ENCODE measurements at places on chromosomes 7 and 10. TPM values are rescaled to one million over a fixed set of nuclear protein-coding genes. Genes with fewer than 3 reads are reported as not detected.

The TUBB8 gene
- total RNA-seq = not detected

The CALD1 gene
- 22.1 TPM for total RNA-seq

The TMEM26 gene
- not detected for total RNA-seq

The MINPP1 gene
- total RNA-seq = 13.6 TPM

The PLAU gene
- total RNA-seq = 1,570 TPM

DNA sequence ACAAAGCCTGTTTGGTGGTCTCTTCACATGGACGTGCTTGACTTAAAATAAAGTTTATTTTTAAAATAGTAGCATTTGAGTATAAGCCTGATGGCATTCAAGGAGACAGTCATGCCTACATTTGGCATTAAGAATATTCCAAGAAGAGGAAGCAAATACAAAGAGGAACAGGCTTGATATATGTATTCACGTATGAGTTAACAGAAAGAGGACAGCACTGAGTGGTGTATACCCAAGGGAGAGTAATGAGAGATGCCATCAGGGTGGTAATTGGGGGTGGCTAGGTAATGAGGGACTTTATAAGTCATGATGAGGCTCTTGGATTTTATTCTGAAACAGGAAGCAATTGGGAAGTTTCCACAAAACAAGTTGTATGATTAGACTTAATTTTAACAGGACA is 363.3 kb downstream of the SEMA3D start:
- no peaks in the 10 kb centered on the region for H3K4me1 ChIP-seq
- no peaks in the 10 kb centered on the region for H3K27me3 ChIP-seq
- H3K36me3 ChIP-seq = no peaks in the 10 kb centered on the region
- H3K4me3 ChIP-seq = no peak overlapping the region
- no peak for DNase-seq
- no peak overlapping the region for H3K27ac ChIP-seq

GRCh38 chr7:134886353-134887057 is 99.8 kb upstream of the AGBL3 start:
- H3K4me1 ChIP-seq = peaks cover 18% of the 10 kb centered on the region
- peak overlapping the region; percentile 41 for H3K27ac ChIP-seq
- no peak overlapping the region for H3K4me3 ChIP-seq
- peak; percentile 62 for DNase-seq

DNA sequence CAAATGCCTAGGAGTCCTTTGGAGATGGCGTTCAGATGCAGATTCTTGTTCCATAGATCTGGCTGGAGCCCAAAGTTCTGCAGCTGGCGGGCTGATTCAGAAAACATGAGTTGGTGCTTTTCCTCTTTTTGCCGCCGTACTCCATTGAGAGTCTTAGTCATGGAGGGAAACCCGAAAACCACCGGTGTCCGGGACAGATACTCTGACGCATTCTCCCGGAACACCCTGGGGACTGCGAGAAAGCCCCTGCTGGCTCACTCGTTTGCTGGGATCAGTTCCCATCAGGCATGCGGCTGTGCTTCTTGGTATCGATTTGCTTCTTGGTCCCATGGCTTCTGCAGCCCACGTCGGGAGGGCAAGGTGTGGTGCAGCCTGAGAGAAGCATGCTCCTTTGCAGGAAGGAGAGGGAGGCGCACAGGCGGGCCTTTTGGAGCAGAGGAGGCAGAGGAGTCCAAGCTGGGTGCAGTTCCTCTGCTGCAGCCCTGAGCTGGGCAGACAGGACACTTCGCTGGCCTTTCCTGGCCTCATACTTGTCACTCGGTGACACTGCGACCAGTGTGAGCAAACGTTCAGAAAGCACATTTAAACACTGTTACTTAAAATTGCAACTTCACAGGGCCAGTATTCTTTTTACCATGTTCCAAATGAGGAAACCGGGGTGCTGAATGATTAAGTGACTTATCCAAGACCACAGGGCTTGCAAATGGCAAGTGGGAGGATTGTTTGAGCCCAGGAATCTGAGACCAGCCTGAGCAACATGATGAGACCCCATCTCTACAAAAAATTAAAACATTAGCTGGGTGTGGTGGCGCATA is 30.6 kb upstream of the PFKFB3 start:
- H3K4me3 ChIP-seq = no peak overlapping the region
- H3K36me3 ChIP-seq = no peaks in the 10 kb centered on the region
- no peak overlapping the region for H3K27ac ChIP-seq
- no peaks in the 10 kb centered on the region for H3K4me1 ChIP-seq

DNA sequence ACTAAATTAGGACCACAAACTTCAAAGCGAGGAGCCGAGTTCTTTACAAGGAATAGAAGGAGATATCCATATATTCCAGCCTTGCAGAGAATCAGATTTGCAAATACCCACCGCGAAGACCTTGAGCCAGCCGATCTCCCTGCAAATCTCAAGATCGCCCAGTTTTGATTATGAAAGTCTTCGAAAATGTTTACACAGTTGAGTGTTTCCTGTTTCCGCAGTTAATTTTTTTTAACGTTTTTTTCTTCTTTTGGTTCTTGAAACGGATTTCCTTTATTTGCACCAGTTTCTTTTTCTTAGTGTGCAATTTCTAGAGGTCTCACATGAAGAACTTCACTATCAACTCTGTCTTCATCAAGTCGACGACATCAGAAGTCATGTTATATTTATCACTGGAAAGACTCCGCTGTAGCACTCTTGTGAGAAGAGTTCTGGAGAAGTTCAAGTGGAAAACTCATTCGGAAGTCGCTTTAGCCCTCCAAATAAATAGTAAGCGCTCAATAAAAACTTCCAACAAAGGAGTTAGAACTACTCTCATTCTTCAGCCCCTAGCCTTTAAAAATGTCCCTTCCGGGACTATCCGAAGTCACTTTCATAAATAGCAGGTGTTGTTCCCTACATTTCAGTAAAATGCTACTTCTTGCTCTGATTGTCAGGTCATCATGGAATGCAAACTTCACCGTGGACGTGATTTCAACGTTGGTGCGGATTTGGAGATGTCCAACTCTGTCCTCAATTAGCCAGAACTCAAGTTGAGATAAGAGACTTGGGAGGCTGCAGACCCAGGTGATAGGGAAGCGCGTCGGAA is 11.9 kb upstream of the SPAG6 start:
- no peak for DNase-seq
- H3K27me3 ChIP-seq = no peaks in the 10 kb centered on the region
- H3K4me3 ChIP-seq = no peak overlapping the region
- no peak overlapping the region for H3K27ac ChIP-seq
- H3K36me3 ChIP-seq = peaks cover 28% of the 10 kb centered on the region

GRCh38 chr7:479115-479947 is 40.3 kb downstream of the PDGFA start:
- no peaks in the 10 kb centered on the region for H3K27me3 ChIP-seq
- no peak overlapping the region for H3K4me3 ChIP-seq
- H3K27ac ChIP-seq = no peak overlapping the region
- H3K4me1 ChIP-seq = peaks cover 7% of the 10 kb centered on the region
- no peak for DNase-seq

GRCh38 chr7:28055161-28055544 is 125.4 kb downstream of the JAZF1 start:
- H3K27me3 ChIP-seq = no peaks in the 10 kb centered on the region
- peaks cover 4% of the 10 kb centered on the region for H3K4me1 ChIP-seq
- H3K36me3 ChIP-seq = no peaks in the 10 kb centered on the region
- no peak overlapping the region for H3K4me3 ChIP-seq
- no peak overlapping the region for H3K27ac ChIP-seq

DNA sequence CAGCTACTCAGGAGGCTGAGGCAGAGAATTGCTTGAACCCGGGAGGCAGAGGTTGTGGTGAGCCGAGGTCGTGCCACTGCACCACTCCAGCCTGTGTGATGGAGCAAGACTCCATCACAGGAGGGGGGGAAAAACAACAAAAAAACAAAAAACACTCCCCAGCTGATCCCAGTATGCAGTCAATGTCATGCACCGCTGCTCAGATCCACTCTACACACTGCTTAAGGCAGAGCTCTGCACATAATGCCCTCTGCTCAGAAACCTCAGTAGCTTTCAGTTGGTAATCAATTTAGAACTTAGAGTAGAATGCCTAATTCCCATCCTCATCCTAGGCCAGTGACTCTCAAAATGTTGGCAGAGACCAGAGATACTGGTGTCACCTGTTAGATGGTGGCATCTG is 43.9 kb downstream of the PDSS1 start:
- no peaks in the 10 kb centered on the region for H3K27me3 ChIP-seq
- H3K4me1 ChIP-seq = no peaks in the 10 kb centered on the region
- no peak for DNase-seq
- no peak overlapping the region for H3K27ac ChIP-seq

DNA sequence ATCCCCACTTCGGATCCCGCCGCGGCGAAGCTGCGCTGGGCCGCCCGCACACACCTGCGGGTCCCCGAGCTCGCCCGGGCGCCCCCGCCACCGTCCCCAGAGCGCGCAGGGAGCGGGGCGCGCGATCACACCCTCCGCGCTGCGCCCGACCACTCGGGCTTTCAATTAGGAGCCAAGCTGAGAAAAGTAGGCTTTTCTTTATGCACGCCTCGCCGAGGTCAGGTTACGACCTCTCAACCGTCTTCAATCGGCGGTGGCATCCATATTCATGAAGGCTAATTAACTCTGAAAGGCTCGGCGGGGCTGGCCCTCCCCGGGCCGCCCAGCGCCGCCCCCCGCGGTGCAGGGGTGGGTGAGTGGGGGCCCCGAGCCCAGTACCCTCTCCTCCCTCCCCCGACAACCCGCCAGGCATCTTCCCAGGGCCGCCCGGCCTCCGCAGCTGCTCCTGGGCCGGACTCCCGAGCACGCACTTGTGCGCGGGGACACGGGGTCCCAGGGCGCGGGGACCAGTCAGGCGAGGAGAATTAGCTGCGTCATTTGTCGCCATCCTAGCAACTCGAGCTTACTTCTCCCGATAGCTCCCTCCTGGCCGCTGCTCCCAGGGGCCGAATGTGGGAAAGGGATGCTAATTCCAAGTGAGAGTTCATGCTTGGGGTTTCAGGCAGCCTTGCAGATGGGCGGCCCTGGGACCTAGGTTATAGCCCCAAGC is 155.5 kb upstream of the LYZL2 start:
- no peak overlapping the region for H3K27ac ChIP-seq
- peaks cover 16% of the 10 kb centered on the region for H3K4me1 ChIP-seq
- no peak overlapping the region for H3K4me3 ChIP-seq
- no peaks in the 10 kb centered on the region for H3K36me3 ChIP-seq
- no peak for DNase-seq

GRCh38 chr10:63166742-63167258 is 33.7 kb downstream of the NRBF2 start:
- H3K36me3 ChIP-seq = peaks cover 57% of the 10 kb centered on the region
- H3K27ac ChIP-seq = no peak overlapping the region
- DNase-seq = peak; percentile 99
- no peak overlapping the region for H3K4me3 ChIP-seq

GRCh38 chr7:108029034-108029433 is 26.1 kb upstream of the LAMB1 start:
- H3K36me3 ChIP-seq = no peaks in the 10 kb centered on the region
- H3K27me3 ChIP-seq = no peaks in the 10 kb centered on the region
- H3K4me3 ChIP-seq = no peak overlapping the region
- H3K4me1 ChIP-seq = peaks cover 15% of the 10 kb centered on the region
- DNase-seq = no peak
- H3K27ac ChIP-seq = no peak overlapping the region

Measured in PC-3 (cell line).